ENCODE measurements at places on chromosomes 1 and 21.

- no peak overlapping the region for H3K27ac ChIP-seq
- H3K4me3 ChIP-seq: peak overlapping the region; percentile 91
- peaks cover 2% of the 10 kb centered on the region for H3K27me3 ChIP-seq
Measured at GRCh38 chr1:151907363-151908139, 1.8 kb downstream of the THEM4 start.

GRCh38 chr1:166884040-166884642, 8.1 kb upstream of the TADA1 start:
- no peak overlapping the region for H3K27ac ChIP-seq
- peak overlapping the region; percentile 5 for H3K4me3 ChIP-seq
- peaks cover 39% of the 10 kb centered on the region for H3K27me3 ChIP-seq

- peak overlapping the region; percentile 0 for H3K4me3 ChIP-seq
- H3K27ac ChIP-seq: peak overlapping the region; percentile 7
- H3K27me3 ChIP-seq: no peaks in the 10 kb centered on the region
Measured at GRCh38 chr1:8425150-8425780, 107.4 kb downstream of the SLC45A1 start.

DNA sequence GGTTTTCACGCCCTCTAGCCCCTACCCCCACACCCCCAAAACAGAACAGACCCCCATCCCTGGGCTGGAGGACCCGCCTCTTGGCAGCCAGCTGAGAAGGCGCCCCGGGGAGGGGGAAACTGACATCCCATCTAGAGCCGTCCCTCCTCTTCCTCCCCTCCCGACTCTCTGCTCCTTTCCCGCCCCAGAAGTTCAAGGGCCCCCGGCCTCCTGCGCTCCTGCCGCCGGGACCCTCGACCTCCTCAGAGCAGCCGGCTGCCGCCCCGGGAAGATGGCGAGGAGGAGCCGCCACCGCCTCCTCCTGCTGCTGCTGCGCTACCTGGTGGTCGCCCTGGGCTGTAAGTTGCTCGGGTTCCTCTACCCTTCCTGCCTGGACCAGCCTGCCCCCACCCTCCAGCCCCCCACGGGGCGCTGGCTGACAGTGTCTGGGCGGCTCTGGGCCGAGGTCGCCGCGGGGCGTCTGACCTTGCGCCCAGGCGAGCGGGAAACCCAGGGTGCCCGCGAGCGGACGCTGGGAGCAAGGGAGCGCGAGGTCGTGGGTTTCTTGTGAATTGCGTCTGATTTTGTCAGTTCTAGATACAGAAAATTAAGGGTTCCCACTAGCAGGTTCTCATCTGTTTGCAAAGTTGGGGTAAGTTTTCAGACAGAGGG, 618 bp downstream of the JAM2 start:
- H3K27me3 ChIP-seq: peaks cover 22% of the 10 kb centered on the region
- H3K27ac ChIP-seq: no peak overlapping the region
- no peaks in the 10 kb centered on the region for H3K36me3 ChIP-seq
- H3K4me3 ChIP-seq: peak overlapping the region; percentile 79

GRCh38 chr1:212622906-212623305, 14.3 kb downstream of the ATF3 start:
- H3K4me1 ChIP-seq: peaks cover 13% of the 10 kb centered on the region
- no peak for DNase-seq
- H3K27ac ChIP-seq: no peak overlapping the region
- no peak overlapping the region for H3K4me3 ChIP-seq
- H3K36me3 ChIP-seq: peaks cover 31% of the 10 kb centered on the region

- H3K4me3 ChIP-seq: no peak overlapping the region
- DNase-seq: no peak
- no peaks in the 10 kb centered on the region for H3K4me1 ChIP-seq
- H3K27ac ChIP-seq: no peak overlapping the region
- H3K27me3 ChIP-seq: no peaks in the 10 kb centered on the region
Measured at GRCh38 chr1:196538473-196538872, 69.8 kb downstream of the KCNT2 start.

GRCh38 chr1:161273402-161273801, 14.9 kb downstream of the PCP4L1 start:
- H3K4me3 ChIP-seq: no peak overlapping the region
- H3K36me3 ChIP-seq: no peaks in the 10 kb centered on the region
- no peak overlapping the region for H3K27ac ChIP-seq
- H3K4me1 ChIP-seq: no peaks in the 10 kb centered on the region
- peaks cover 29% of the 10 kb centered on the region for H3K27me3 ChIP-seq
- DNase-seq: no peak

DNA sequence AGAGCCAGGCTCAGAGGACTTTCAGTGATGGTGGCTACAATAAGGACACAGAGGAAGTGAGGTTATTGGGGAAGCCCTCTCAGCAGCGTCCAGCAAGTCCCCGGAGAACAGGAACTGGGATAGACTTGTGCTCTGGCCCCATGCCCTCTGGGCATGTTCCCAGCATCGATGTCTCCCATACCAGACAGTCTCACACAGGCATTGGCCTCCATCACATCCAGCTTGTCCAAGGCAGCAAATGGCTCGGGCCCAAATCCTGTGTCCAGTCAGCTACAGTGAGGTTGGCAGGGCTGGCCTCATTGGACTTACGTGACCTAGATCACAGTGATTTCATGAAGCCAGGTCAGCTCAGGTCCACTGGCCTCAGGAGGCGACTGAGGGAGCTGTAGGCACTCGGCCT, 19.6 kb upstream of the TMEM54 start:
- DNase-seq: no peak
- peaks cover 2% of the 10 kb centered on the region for H3K36me3 ChIP-seq
- H3K27me3 ChIP-seq: peaks cover 49% of the 10 kb centered on the region
- H3K4me1 ChIP-seq: peaks cover 27% of the 10 kb centered on the region
- no peak overlapping the region for H3K4me3 ChIP-seq

GRCh38 chr1:238018214-238018613, 127.5 kb upstream of the ZP4 start:
- no peaks in the 10 kb centered on the region for H3K36me3 ChIP-seq
- no peak overlapping the region for H3K4me3 ChIP-seq
- H3K27ac ChIP-seq: no peak overlapping the region
- H3K4me1 ChIP-seq: no peaks in the 10 kb centered on the region

DNA sequence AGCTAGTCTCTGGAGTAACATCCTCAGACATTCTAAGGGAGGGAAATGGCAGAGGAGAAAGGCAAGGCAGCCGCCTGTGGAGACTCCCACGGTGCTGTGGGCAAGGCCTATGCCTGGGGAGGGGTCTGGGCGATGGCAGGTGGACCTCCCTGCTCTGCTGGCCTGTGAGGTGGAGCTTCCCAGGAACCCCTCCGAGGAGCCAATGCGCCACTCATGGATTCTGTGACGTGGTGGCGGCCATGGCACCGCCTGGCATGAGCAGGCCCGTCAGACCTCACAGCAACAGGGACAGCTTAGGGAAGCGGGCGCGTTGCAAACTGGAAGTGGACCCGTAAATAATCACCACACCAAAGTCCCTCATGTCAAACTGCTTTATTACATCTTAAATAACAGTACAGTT, 6.7 kb upstream of the NADK start:
- H3K4me1 ChIP-seq: peaks cover 28% of the 10 kb centered on the region
- no peak overlapping the region for H3K27ac ChIP-seq
- no peak for DNase-seq
- peaks cover 47% of the 10 kb centered on the region for H3K36me3 ChIP-seq

GRCh38 chr1:79271759-79272158, 265.2 kb upstream of the ADGRL4 start:
- H3K27me3 ChIP-seq: no peaks in the 10 kb centered on the region
- no peak overlapping the region for H3K4me3 ChIP-seq
- DNase-seq: no peak
- H3K36me3 ChIP-seq: no peaks in the 10 kb centered on the region

GRCh38 chr1:199756066-199756465, 271.4 kb upstream of the NR5A2 start:
- peaks cover 9% of the 10 kb centered on the region for H3K27me3 ChIP-seq
- no peak for DNase-seq
- H3K4me3 ChIP-seq: no peak overlapping the region

DNA sequence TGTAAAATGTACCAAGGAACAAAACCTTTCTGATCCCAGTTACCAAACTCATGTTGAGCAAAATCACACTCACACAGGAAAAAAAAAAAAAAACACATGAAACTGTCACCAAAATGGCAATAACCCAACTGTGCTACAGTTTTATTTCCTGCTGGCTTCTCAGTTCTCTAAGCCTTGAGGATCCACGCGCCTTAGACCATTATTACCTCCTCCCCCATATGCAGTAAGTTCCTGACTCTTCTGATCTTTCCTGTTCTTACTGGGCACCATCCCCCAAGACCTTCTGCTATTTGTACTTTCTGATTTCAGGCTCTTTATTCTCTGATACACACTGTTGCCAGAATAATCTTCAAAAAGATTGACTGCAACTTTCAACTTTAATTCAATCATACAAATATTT, 79.6 kb downstream of the SLC45A1 start:
- peaks cover 50% of the 10 kb centered on the region for H3K4me1 ChIP-seq
- peak overlapping the region; percentile 84 for H3K27ac ChIP-seq
- no peak for DNase-seq
- no peaks in the 10 kb centered on the region for H3K27me3 ChIP-seq
- peak overlapping the region; percentile 24 for H3K4me3 ChIP-seq

DNA sequence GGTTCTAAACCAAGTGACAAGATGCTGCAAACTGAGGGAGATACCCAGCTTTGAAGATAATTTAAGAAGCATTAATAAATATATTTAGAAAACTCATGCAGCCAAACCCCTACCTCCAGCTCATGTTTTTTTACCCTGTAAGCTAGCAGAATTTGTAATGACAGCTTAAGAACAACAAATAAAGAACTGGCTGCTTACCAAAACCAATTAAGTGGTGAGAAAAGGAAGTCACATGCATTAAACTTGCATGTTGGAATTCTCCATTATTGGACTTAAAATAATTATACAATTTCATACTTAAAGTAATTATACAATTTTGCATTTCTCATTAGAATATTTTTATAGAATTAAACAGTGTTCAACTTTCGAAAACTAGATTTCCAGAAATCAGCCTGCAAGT, 75.6 kb upstream of the CNIH3 start:
- DNase-seq: no peak
- no peak overlapping the region for H3K27ac ChIP-seq
- H3K4me3 ChIP-seq: no peak overlapping the region
- peaks cover 18% of the 10 kb centered on the region for H3K4me1 ChIP-seq
- H3K27me3 ChIP-seq: peaks cover 17% of the 10 kb centered on the region

DNA sequence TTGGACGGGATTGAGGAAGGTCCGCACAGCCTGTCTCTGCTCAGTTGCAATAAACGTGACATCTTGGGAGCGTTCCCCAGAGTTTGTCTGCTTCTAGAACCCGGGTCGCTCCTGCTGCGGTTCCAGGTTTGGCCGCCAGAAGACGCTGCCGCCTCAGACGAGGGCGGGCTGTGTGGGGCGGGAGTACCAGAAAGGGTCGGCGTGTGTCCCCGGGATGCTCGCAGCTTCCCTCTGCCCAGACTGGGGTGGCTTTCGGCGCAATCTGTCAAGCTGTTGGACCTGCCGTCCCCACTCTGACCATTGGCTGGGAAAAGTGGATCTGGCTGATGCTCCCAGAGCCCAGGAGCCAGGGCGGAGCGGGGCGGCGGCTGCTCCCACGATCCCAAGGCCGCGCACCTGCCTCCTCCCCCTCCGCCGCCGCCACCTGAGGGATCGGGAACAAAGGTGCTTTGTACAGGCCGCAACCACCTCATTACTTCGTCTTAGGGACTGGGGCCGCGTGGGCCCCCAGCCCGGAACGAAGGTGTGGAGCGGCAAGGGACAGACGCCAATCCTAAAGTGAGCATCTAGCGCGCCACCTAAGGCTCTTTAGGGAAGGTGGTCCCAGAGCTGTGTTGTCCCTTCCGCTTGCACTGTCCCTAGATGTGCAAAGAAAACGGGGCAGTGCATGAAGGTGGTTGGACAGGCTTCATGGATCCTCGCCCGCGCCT, 683 bp upstream of the EFNA4 start:
- peak; percentile 95 for DNase-seq
- peak overlapping the region; percentile 80 for H3K4me3 ChIP-seq
- H3K36me3 ChIP-seq: peaks cover 14% of the 10 kb centered on the region
- H3K27ac ChIP-seq: no peak overlapping the region
- H3K27me3 ChIP-seq: no peaks in the 10 kb centered on the region

DNA sequence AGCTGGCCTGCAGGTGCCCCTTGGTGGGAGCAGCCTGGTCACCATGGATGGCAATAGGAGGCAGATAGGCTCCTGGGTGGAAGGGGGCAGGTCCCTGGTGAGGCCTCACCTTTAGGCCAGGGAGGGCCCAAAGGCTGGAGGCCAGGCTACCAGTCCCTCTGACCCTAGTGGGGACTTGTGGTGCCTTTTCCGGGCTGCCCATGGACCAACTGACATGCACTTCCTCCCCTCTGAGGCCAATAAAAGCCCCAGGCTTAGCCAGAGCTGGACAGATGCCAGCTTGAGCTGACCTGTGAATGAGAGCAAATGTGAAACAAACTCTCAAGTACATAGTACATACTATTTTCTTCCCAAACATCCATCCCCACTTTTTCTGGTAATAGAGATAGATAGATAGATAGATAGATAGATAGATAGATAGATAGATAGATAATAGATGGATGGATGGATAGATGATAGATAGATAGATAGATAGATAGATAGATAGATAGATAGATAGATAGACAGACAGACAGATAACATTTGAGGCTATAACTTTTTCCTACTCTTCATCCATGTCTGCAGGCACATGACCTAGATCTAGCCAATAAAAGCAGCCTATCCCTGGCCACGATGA, 9.2 kb upstream of the CTTNBP2NL start:
- no peak for DNase-seq
- no peak overlapping the region for H3K4me3 ChIP-seq
- peaks cover 26% of the 10 kb centered on the region for H3K27me3 ChIP-seq
- H3K36me3 ChIP-seq: no peaks in the 10 kb centered on the region
- peaks cover 15% of the 10 kb centered on the region for H3K4me1 ChIP-seq
- H3K27ac ChIP-seq: no peak overlapping the region

- H3K4me1 ChIP-seq: no peaks in the 10 kb centered on the region
- H3K4me3 ChIP-seq: no peak overlapping the region
- H3K27me3 ChIP-seq: peaks cover 2% of the 10 kb centered on the region
- no peaks in the 10 kb centered on the region for H3K36me3 ChIP-seq
Measured at GRCh38 chr1:210857146-210857663, 276.7 kb downstream of the KCNH1 start.

GRCh38 chr1:161017756-161018630, 3.0 kb downstream of the F11R start:
- H3K4me3 ChIP-seq: no peak overlapping the region
- no peaks in the 10 kb centered on the region for H3K27me3 ChIP-seq
- no peak overlapping the region for H3K27ac ChIP-seq
- peaks cover 48% of the 10 kb centered on the region for H3K4me1 ChIP-seq
- no peak for DNase-seq
- H3K36me3 ChIP-seq: peaks cover 2% of the 10 kb centered on the region

DNA sequence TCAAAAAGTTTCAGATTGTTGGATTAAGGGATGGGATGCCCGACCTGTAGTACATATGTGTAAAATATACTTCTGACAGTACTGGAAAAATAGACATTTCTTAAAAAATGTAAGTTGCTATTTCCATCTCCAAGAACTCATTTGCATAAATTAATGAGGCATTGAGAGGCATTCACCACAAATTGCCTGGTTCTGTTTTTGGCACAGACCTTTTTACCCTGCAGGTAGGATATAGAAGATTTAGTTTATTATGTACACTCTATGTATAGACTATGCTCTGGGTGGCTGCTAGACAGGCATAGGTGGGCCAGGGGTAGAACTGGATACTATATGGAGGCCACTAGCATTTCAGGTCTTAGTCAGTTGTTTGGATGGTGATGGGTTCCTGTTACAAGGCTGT, 8.0 kb downstream of the CCDC17 start:
- H3K27me3 ChIP-seq: no peaks in the 10 kb centered on the region
- H3K27ac ChIP-seq: no peak overlapping the region
- no peak for DNase-seq
- H3K4me1 ChIP-seq: no peaks in the 10 kb centered on the region
